Purkinje cell (primary cell): ENCODE measurements at places on chromosomes 16 and 17. TPM values are rescaled to one million over a fixed set of nuclear protein-coding genes. Genes with fewer than 3 reads are reported as not detected.

DHX58 gene
- 27.4 and 68.3 TPM in 2 replicates for polyA plus RNA-seq

OR1D2 gene
- polyA plus RNA-seq, result not detected in 2 replicates

MYOCD gene
- not detected in 2 replicates for polyA plus RNA-seq

MYH4 gene
- not detected in 2 replicates for polyA plus RNA-seq

PRDM7 gene
- 0.18 TPM in 1 of 2 replicates, not detected in the other for polyA plus RNA-seq

FZD2 gene
- not detected in 2 replicates for polyA plus RNA-seq

DVL2 gene
- polyA plus RNA-seq, result 0.91 and 1.8 TPM in 2 replicates

PYDC1 gene
- polyA plus RNA-seq, result 0.94 and 1.6 TPM in 2 replicates

TMEM220 gene
- 3.2 and 4.3 TPM in 2 replicates for polyA plus RNA-seq

RBL2 gene
- polyA plus RNA-seq, result 12.5 and 13.3 TPM in 2 replicates

FOXF1 gene
- 0.11 TPM in 1 of 2 replicates, not detected in the other for polyA plus RNA-seq

HOXB8 gene
- not detected in 2 replicates for polyA plus RNA-seq

LGALS9 gene
- polyA plus RNA-seq, result 0.97 TPM in 1 of 2 replicates, not detected in the other

KRT39 gene
- not detected in 2 replicates for polyA plus RNA-seq

TNFRSF13B gene
- polyA plus RNA-seq, result not detected in 2 replicates

NGFR gene
- 5.3 and 8.0 TPM in 2 replicates for polyA plus RNA-seq

MT1F gene
- 3.5 and 4.8 TPM in 2 replicates for polyA plus RNA-seq

MAF gene
- 3.1 and 3.4 TPM in 2 replicates for polyA plus RNA-seq

FKBP10 gene
- 0.62 and 0.63 TPM in 2 replicates for polyA plus RNA-seq

NLRC5 gene
- 1.1 and 3.2 TPM in 2 replicates for polyA plus RNA-seq

KRT20 gene
- not detected in 2 replicates for polyA plus RNA-seq

CCL1 gene
- polyA plus RNA-seq, result not detected in 2 replicates

PRCD gene
- polyA plus RNA-seq, result 4.4 and 4.9 TPM in 2 replicates

ARL5C gene
- polyA plus RNA-seq, result not detected in 2 replicates
